ENCODE measurements at places on chromosomes 3 and 15. TPM values are rescaled to one million over a fixed set of nuclear protein-coding genes. Genes with fewer than 3 reads are reported as not detected.

ST8SIA2 gene
- 2.0 TPM for total RNA-seq

ZMYND10 gene
- 0.31 TPM for total RNA-seq

GRCh38 chr3:194773771-194774455, 88.2 kb downstream of the FAM43A start:
- H3K27me3 ChIP-seq, result peaks cover 7% of the 10 kb centered on the region
- H3K36me3 ChIP-seq, result no peaks in the 10 kb centered on the region
- H3K27ac ChIP-seq, result no peak overlapping the region
- no peak overlapping the region for H3K4me3 ChIP-seq

- peaks cover 34% of the 10 kb centered on the region for H3K4me1 ChIP-seq
- H3K27me3 ChIP-seq, result peaks cover 16% of the 10 kb centered on the region
- no peaks in the 10 kb centered on the region for H3K36me3 ChIP-seq
- H3K27ac ChIP-seq, result peak overlapping the region; percentile 65
Measured at GRCh38 chr3:146160321-146160963, 542 bp downstream of the PLOD2 start.

DNA sequence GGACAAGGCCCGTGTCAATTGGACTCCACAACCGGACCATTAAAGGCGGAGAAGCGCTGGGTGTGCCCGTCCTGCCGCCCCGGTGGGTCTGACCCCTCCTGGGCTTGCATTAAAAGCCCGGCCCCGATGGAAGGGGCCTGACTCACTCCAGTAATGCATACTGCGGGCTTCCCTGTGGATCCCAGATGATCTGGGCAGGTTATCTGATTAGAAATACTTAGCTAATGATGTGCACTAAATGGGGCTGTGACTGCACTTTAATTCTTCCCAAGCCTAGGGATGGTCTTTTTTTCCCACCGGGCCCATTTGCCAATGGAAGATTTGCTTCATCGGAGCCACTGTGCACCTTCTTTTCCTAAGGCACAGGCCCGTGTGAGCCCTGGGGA, 124.9 kb downstream of the TMEM266 start:
- DNase-seq, result no peak
- no peak overlapping the region for H3K27ac ChIP-seq
- H3K36me3 ChIP-seq, result no peaks in the 10 kb centered on the region
